Central memory CD4-positive, alpha-beta T cell (primary cell): ENCODE measurements at places on chromosomes 3 and 15.

DNA sequence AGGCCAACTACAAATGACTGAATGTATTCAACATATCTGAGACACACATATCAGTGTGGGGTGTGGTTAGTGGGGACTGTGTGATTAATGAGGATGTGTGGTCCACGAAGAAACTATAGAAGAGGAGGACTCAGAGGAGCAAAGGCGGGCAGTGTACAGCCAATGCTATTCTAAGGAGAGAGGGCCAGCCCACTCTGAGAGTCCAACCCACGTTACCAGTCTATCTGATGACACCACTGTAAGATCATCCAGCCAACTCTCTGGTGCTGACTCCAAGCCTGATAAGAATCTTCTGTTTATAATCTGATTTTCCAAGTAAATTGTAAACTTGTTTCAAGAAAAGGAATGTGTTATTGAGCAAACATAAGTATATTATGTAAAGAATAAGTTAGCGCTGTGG is 47.2 kb downstream of the MCF2L2 start:
- DNase-seq, result no peak

GRCh38 chr3:191894406-191894805 is 433.4 kb downstream of the PYDC2 start:
- no peak for DNase-seq

DNA sequence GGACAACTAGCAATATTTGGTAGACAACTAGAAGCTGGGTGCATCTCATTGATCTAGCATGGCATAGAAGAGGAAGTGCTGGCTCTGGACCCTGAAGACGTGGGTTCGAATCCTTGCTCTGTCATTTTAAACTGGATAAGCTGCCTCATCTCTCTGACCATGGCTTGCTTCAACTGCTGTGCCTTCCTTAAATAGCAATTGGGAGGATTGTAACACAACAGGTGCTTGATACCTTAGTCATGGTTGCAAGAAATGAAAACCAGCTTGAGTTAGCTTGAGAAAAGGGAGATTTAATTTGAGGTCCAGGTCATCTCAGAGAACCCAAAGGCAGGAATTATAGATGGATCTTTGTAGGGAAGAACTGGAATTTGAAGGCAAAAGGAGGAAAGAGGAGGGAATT is 14.8 kb upstream of the RGMA start:
- no peak for DNase-seq

GRCh38 chr3:129617381-129618185 is 11.1 kb upstream of the PLXND1 start:
- no peak for DNase-seq

- no peak for DNase-seq
Measured at GRCh38 chr3:183485585-183485984, 57.2 kb upstream of the MCF2L2 start.

DNA sequence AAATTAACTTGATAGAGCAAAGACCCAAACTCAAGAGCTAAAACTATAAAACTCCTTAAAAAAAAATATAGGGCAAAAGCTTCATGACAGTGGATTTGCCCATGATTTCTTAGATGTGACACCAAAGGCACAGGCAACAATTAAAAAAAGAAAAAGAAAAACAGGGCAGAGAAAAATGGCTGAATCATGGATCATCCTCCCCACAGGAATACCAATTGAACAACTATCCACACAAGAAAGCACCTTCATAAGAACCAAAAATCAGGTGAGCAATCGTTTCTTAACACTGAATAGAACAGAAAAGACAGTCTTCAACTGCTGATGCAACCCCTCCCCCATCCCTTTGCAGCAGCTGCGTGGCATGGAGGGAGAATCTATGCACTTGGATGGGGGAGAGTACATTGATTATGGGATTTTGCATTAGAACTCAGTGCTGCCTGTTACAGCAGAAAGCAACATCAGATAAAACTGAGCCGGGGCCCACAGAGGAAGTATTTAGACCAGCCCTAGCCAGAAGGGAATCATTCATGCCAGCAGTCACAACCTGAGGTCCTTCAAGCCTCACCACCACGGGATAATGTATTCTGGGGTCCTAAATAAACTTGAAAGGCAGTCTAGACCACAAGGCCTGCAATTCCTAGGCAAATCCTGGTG is 15.7 kb downstream of the C3orf33 start:
- no peak for DNase-seq

- DNase-seq, result no peak
Measured at GRCh38 chr3:70740071-70740470, 427.6 kb upstream of the MDFIC2 start.

- no peak for DNase-seq
Measured at GRCh38 chr15:29922191-29922590, 99.9 kb upstream of the TJP1 start.

GRCh38 chr3:107275511-107275910 is 101.7 kb upstream of the CCDC54 start:
- DNase-seq, result no peak

GRCh38 chr15:92843326-92843725 is 56.8 kb upstream of the CHD2 start:
- no peak for DNase-seq

DNA sequence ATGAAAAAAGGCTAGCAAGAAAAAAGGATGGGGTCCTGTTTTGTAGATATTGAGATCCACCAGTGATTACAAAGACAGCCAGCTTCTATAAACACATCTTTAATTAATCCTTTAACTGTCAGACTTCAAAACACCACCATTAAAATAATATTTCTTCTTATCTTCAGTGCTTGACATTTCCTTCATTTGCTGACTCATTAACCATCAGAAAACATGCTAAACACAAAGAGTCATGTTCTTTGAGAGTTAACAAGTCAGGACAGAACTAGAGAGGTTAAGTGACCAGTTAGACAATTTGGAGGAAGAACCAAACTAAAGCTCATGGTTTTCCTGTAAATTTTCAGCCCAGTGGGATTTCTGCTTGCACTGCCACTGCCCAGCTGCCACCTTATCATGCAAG is 111.4 kb downstream of the MEIS2 start:
- no peak for DNase-seq

GRCh38 chr15:52790941-52791751 is 1.0 kb upstream of the ONECUT1 start:
- DNase-seq, result no peak

GRCh38 chr15:27675571-27675970 is 423.5 kb downstream of the OCA2 start:
- DNase-seq, result no peak

- no peak for DNase-seq
Measured at GRCh38 chr3:183117056-183117455, 17.8 kb upstream of the MCCC1 start.

DNA sequence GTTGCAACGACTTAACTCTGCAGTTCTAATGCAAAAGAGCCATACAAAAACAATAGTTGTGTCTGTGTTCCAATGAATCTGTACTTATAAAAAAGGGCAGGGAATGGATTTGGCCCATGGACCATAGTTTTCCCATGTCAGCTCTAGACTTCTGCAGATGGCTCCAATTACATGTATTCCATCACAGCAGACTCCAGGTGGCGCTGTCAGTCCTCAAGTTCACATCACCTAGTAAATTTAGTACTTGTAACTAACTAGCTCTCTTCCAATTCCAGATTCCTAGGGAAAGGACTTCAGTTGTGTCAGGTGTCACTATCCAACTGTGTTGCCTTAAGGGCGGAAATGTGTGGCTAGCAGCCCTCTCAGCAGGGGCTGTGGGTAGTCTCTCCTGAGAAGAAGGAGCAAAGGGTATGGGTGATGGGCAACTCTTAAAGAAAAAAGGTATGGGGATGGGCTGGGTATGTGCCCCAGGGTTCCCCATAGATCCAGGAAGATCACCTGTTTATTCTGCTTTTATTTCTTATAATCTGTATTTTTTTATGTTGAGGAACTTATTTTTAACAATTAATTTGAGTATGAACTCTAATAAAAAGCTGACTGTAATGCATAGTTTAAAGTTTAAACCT is 36.2 kb downstream of the BBS4 start:
- DNase-seq, result peak; percentile 46

GRCh38 chr15:91528801-91529200 is 324.7 kb upstream of the SLCO3A1 start:
- no peak for DNase-seq

GRCh38 chr3:191263365-191263764 is 64.3 kb downstream of the OSTN start:
- no peak for DNase-seq

- DNase-seq, result no peak
Measured at GRCh38 chr3:38532529-38532928, 36.4 kb downstream of the EXOG start.

DNA sequence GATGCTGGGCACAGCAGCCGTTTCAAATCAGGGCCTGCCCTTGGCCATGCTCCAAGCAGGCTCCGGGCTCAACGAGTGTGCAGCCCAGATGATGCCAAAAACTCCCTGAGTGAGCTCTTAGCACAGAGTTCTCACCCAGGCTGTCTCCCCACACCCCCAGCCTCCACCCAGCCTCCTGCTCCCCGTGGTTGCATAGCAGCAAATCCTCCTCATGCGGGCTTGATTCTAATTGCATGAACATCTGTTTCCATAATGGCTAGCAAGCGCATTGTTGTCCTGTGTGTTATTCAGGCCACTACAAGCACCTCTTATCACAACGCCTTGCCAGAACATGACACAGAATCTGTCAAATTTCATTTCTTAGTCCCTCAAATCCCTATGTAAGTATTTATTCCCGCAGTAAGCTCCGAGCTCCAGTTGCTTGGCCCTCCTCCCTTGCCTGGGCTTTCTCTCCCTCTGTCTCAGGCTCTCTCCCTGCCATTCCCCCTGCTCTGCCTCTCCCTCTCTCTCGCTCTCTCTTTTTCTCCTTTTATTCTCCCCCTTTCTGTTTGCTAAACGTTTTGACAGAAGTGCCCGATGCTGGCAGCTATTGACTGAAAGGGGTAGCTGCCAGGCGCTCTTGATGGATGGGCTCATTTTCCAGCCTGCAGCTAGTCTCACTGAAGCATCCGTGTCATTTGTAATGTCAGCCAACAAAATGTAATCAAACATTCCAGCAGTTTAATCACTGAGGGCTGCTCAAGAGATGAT is 306.5 kb downstream of the IL20RB start:
- DNase-seq, result no peak

DNA sequence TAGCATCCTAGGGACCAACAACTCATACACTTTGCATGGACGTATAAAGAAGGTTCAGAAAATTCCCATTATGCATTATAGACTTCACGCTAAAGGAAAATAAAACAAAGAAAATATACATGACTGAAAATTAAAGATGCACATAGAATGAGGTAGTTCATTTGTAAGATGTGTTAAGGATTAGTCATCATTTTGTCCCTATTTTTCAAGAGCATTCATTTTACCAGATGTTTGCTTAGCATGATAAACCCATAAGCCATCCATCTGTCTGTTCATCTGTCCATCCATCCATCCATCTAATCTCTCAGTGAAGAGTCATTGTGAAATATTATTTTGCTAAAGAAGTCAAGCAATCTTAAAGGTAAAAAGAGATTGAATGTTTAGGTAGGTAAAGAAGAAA is 80.3 kb downstream of the TFG start:
- no peak for DNase-seq

- DNase-seq, result no peak
Measured at GRCh38 chr15:65209701-65210643, 1.3 kb downstream of the CILP start.

- DNase-seq, result no peak
Measured at GRCh38 chr15:39468331-39468730, 112.5 kb upstream of the THBS1 start.

DNA sequence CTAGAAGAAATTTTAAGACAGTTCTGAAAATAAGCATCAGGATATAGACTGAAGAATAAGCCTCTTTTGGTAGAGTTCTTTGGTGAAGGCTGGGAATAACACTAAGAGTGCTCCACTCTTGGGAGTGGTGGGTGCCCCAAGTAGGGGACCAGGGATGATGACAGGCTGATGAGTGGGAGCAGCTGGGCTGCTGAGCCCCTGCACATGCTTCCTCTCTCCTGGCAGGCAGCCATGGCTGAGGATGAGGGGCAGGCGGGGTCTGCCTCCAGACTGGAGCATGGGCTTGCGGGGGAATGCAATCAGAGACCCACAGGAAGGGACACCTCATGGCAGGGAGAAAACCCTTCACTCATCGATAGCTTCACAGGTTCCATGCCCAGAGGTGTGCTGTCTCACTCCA is 72.6 kb upstream of the RORA start:
- DNase-seq, result no peak

DNA sequence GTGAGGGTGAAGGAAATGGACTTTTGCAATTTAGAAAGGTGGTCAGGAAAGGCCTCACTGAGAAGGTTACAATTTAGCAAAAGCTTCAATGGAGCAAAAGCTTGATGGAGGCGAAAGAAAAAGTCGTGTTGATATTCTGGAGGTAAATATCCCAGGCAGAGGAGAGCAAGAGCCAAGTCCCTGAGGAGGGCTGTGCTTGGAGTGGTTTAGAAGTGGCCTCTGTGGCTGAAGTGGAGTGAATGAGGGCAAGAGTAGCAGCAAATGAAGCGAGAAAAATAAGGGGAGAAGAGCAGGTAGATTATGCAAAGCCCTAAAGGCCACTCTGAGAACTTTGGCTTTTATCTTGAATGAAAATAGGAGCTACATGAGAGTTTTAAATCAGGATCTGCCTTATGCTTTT is 54.1 kb downstream of the GUCA1C start:
- DNase-seq, result no peak
